ENCODE measurements at places on chromosomes 6 and 20.

- DNase-seq, result no peak
Measured at GRCh38 chr6:27631609-27631916, 158.7 kb upstream of the ZNF184 start.

DNA sequence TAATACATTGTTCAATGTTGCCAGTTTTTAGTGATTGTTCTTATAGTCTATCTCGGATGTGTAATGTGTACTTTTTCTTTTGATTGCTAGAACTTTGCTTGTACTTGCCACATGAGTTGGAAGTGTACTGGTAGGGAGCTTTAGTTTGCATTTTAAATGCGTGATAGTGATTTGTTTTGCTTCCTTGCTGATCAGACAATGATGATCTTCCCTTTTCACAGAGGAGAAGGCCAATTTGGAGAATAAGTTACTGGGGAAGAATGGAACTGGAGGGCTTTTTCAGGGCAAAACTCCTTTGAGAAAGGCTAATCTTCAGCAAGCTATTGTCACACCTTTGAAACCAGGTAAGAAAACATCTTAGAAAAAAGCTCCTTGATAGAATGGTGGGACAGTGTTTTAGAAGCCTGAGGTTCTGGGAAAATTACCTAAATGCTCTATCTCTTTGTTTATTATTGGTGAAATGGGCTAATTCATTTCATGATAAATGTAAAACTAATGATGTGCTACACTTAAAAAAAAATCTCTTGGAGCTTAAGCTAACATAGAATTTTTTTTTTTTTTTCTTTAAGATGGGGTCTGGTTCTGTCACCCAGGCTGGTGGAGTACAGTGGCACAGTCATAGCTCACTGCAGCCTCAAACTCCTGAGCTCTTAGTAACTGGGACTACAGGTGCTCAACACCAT is 20.9 kb downstream of the TPX2 start:
- no peak for DNase-seq

- DNase-seq, result peak; percentile 55
Measured at GRCh38 chr6:11700118-11700718, 78.4 kb downstream of the ADTRP start.

- DNase-seq, result no peak
Measured at GRCh38 chr20:45322952-45323383, 14.9 kb upstream of the MATN4 start.

DNA sequence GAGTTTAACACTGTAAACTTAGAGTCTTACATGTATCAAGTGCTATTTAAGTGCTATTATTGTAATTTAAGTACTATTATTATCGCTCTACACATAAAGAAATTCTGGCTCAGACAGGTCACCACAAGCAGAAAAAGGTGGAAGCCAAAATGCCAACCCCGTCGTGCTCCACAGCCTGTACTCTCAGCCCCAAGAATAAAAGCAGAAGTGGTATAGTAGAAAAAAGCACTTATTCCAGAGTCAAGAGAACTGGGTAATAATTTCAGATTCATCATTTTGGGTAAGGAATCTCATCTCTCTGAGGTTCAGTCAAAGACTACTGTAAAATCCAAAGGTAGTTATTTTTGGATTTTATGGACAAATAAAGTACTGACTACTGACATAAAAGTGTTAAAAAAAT is 943 bp downstream of the ZUP1 start:
- no peak for DNase-seq

DNA sequence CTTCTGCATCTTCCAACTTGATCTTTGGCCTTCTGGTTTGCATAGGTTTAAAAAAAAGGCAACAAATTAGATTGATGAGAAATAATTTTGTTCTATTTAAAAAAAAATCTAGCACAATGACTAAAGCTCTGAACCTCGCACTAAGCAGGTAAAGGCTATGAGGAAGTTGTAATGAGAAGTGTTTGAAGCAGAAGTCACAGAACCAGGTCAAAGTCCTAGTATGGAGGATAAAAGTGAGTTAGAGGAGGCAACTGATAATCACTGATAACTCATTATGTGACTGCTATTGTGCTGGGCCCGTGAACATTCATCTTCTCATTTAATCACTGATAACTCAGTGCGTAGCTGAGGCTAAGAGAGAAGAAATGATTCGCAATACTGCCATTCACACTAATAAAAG is 46.1 kb upstream of the GFRAL start:
- no peak for DNase-seq

DNA sequence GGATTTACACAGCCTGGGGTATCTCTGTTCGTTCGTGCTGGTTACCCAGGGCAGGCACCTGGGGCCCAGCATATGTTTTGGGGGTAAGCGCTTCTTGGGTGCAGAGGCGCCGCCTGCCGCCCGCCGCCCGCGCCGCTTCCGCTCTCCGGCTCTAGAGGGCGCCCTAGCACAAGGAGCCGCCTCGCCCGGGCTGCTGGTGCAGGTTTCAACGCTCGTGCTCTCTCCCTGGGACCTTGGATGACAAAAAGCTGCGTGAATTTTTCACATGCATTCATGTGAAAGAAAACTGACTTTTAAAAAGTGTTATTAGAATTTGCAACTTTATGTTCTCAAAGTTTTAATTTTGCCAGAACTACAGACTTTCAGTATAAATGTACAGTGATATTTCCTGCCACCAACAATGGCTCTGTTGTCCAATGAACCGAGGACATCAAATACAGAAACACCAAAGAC is 32.5 kb downstream of the PRR18 start:
- peak; percentile 75 for DNase-seq

GRCh38 chr20:56454754-56455153 is 13.7 kb upstream of the RTF2 start:
- DNase-seq, result no peak

DNA sequence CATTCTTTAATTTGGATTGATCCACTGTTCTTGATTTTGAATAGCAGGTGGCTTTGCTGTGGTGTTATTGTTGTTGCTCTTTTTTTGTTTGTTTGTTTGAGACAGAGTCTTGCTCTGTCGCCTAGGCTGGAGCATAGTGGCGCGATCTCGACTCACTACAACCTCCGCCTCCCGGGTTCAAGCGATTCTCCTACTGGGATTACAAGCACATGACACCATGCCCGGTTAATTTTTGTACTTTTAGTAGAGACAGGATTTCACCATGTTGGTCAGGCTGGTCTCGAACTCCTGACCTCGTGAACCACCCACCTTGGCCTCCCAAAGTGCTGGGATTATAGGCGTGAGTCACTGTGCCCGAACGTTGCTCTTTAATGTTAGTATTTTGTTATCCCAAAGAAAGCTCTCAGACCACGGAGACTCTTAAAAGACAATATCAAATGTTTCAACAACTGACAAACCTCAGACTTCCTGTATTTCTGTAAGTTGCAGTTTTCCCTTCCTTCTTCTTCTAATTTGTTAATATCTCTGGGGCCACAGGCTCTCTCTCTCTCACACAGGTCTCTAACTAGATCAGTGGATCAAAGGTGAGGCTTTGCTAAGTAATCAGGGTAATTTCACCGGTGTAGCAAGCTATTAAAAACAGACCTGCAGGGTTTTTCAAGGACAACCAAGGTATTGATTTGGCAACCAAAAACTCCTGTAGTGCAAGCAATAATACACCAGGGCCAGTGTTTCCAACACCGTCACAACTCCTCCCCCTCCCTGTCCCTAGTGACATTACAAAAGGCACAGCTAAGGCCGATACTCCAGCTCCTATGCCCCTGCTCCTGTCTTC is 48.8 kb upstream of the ZNF217 start:
- peak; percentile 66 for DNase-seq

GRCh38 chr20:53809217-53809616 is 215.6 kb upstream of the ZNF217 start:
- no peak for DNase-seq

DNA sequence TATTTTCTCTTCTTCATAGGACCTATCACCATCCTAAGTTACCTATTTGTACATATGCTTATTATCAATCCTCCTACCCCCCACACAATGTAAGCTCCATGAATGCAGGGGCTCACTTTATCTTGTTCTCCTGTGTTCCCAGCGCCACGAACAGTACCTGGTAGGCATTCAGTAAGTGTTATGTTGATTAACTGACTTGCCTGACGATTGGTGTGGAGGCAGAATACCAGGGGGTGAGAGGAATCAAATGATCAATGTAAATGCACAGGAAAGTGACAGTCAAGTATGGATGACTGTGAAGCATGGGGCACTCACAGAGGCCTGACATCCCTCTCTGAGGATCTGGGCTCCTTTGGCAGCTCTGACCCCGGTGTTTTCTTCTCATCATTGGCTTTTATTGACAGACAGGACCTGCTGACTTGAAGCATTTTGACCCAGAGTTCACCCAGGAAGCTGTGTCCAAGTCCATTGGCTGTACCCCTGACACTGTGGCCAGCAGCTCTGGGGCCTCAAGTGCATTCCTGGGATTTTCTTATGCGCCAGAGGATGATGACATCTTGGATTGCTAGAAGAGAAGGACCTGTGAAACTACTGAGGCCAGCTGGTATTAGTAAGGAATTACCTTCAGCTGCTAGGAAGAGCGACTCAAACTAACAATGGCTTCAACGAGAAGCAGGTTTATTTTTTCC is 6.1 kb upstream of the IFT52 start:
- DNase-seq, result peak; percentile 60

DNA sequence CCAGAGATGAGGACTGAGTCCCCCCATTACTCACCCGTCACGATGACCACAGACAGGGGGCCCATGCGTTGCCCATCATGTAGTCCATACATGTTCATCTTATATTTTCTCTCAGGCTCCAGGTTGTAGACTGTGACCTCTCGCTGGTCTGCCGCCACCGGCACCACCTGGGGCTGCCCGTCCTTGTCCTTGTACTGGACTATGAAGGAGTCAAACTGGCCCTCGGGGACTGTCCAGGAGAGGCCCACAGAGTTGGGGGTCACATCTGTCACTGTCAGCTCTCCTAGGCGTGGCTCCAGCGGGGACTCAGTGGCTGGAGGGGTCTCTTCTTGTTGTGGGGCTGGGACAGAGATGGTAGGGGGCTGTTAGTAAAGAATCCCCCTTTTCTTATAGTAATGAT is 35.4 kb downstream of the CYP21A2 start:
- no peak for DNase-seq

- no peak for DNase-seq
Measured at GRCh38 chr6:21171801-21172200, 421.8 kb upstream of the SOX4 start.

DNA sequence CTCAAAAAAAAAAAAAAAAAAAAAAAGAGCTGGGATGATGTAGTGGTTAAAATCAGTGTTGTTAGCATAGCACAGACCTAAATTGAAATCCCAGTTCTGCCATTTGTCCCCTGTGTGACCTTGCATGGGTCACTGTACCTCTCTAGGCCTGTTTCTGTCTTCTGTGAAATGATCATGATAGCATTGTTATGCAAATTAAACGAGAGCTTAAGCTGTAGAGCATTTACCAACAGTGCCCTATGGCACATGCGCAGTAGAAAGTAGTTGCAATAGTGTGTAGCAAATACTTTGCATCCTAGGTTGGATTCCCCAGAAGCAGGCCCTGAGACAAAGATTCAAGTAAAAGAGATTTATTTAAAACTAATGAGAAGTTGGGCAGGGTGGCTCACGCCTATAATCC is 7.3 kb downstream of the PSORS1C2 start:
- DNase-seq, result no peak

DNA sequence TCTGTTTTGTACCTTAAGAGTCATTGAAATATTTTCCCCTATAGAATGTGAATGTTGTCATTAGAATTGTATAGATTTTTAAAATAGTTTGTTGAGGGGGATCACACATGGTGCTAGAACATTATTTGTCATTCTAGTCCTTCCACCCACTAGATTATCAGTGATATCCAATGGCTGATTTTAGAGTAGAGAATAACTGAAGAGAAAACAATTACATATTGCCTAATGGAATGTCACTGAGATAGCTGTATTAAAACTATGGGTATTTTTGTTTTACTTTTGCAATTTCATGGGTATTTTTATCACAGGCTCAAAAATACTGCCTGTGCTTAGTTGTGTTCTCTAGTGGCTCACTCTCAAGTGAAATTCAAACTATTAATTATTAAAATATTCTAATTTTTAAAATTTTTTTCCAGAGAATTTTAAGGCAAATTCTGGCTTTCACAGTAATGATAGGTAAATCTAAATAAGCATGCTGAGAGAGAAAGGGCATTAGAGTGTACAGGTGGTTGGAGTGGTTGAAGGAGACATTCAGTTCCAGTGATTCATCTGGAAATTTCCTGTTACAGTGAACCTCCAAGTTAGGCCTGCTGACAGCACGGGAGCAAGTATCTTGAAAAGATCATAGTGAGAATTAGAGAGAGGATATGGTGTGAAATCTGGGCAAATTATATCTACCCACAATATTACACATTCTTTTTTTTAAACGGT is 399.6 kb downstream of the NKAIN2 start:
- DNase-seq, result no peak

GRCh38 chr6:129801909-129802308 is 59.2 kb downstream of the TMEM244 start:
- no peak for DNase-seq

DNA sequence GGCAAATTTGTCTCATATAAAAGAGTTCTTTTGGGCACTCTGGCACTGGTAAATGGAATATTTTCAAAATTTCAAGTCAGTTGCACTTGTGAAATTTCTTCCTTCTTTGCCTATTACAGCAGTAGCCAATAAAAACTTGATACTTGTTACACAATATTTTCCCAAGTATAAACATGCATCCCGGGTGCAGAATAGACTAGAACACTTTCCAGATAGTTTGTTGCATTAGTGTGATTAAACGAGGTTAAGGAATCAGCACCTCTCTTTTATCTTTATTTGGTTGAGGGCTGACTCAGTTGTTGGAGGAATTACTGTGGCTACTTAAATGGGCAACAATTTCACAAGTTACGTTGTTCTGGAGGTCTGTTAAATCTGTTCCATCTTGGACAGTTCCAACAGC is 467.5 kb downstream of the CDKAL1 start:
- DNase-seq, result peak; percentile 8

- DNase-seq, result no peak
Measured at GRCh38 chr6:122154912-122155575, 244.4 kb upstream of the HSF2 start.

DNA sequence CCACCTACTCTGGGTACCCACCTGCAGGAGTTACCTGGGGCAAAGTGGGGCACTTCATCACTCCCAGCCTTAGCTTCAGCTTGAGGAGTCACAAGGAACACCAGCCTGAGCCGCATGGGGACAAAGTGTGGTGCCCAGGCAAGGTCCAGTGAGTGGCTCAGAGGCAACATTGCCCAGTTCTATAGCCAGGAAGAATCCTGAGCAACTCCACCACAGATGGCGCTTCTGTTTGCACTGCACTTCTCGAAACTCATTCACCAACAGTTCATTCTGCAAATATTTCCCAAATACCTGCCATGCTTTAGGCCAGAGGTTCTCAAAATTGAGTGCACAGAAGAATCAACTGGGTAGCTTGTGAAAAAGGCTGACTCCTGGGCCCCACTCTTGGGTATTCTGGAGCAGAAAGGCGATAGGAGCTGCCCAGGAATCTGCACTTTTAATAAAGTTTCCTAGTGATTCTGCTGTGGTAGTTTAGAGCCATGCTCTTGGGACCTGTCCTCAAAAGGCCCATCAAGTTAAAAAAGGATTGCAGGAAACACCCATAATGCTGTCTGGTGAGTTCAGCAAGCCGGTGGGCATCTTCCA is 83.1 kb downstream of the VEGFA start:
- DNase-seq, result no peak
